NCI-H446 treated with DMSO at 0.1 percent for 48 hours (cell line): ENCODE measurements at places on chromosomes 2 and 18.

DNA sequence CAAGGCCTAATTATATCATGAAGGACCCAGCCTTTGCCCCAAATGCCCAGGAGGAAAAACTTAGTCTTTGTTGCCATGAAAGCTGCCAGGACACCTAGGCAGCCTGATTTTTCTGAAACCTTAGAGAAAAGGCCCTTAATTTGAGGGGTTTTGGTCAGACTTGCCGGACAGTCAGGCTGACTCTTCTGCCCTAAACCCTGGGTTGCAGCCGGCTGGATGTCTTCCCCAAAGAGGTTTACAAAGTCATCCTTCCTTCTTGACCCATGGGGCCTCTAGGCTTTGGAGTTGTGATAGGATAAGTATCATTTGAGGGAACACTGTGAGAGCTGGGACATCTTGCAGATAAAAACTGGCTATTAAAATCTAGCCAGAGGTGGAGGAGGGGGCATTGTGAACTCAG, 2.4 kb upstream of the HOXD1 start:
- no peak for DNase-seq

- no peak for DNase-seq
These were observed 6.1 kb downstream of the SLC66A2 start for GRCh38 chr18:79945118-79946042.

- no peak for DNase-seq
These were observed 92.8 kb downstream of the AQP4 start for GRCh38 chr18:26772691-26773090.

GRCh38 chr18:434410-434809, 66.1 kb downstream of the COLEC12 start:
- DNase-seq = no peak

DNA sequence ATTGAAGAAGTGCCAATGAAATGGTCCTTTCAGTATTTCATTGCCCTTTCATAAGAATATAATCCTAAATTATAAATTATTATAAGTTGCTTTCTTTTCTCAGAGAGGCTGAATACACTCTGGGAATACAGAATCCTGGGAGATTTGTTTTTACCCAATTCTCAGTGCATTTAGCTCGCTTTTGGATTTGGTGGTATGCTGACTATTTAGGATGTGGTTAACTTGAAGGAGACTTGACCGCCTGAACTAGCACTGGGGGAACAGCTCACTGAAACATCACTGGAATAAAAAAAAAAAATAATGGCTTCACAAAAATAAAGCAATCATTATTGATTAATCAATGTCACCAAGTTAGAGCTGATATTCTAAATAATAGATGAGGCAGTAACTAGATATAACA, 10.2 kb downstream of the TNFAIP6 start:
- DNase-seq = no peak

DNA sequence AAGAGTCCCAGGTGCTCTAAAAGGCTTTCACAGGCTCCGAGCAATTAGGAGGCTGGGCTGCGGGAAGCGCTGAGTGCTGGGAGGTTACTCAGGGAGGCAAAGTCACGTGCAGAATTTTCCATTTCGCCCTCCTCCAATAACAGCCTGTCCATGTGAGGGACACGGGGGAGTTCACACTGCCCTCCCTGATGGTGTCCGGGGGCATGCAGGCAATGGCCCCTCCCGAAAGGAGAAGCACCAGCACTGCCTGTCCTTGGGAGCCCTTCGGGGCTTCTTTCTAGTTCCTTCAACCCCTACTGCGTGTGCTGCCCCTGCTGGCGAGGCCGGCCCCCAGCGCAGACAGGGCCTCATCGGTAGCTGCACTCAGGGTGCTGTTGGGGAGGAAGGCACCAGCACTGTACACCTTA, 63.1 kb upstream of the HPCAL1 start:
- DNase-seq = no peak

DNA sequence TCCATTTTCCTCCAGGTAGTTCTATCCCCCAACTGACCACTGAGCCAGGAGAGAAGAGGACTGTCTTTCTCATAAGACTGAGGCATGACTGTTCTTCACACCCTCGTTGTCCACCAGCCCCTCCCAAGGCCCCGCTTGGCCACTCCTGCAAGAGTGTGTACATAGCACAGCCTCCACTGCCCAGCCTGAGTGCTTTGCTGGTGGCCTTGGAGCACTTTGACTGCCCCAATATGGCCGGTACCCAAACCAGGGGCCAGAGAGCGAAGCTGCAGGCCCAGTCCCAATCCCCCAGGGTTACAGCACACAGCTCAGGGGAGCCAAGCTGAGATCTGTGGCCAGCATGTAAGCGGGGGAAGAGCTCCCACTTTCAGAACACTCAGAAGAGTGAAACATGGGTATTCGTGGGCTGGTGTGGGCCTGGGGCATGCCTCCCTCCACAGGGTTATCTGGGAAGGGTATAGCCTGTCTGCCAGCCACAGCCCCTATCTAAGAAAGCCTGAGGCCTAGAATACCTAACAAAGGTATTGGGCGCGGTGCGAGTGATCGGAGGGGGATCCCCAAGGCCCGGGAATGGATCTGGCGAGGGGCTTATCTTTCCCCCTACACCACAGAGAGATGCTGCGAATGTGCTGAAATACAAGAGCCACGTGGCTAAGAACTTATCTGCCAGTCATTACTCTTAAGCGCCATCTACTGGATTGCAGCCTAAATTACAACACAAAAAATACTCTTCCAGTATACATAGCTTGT, 163.8 kb downstream of the WDPCP start:
- no peak for DNase-seq

DNA sequence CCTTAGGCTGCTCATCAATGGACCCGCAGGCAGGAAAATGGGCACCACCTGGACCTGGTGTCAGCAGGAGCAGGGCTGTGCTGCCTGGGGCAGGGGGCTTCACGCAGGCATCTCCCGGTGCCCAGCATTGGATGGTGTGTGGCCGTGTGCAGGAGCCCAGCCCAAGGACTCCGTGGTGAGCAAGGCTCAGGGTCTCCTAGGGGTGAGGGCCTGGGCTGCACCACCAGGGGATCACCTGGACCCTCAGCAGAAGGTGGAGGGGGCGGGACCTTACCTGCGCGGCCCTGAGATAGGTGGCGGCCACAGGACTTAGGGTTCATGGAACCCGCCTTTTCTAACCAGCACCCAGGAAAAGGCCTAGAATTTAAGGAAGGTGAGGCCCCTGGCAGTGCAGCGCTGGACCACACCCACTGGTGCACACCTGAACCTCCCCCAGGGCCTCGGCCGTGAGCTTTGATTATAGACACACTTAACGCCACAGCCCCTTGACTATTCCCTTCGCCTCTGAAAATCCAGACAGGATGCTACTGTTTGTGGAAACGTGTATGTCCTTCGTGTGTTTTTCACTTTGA, 89.0 kb downstream of the TMEM18 start:
- no peak for DNase-seq

GRCh38 chr18:53747210-53747609, 477.3 kb downstream of the MBD2 start:
- no peak for DNase-seq

DNA sequence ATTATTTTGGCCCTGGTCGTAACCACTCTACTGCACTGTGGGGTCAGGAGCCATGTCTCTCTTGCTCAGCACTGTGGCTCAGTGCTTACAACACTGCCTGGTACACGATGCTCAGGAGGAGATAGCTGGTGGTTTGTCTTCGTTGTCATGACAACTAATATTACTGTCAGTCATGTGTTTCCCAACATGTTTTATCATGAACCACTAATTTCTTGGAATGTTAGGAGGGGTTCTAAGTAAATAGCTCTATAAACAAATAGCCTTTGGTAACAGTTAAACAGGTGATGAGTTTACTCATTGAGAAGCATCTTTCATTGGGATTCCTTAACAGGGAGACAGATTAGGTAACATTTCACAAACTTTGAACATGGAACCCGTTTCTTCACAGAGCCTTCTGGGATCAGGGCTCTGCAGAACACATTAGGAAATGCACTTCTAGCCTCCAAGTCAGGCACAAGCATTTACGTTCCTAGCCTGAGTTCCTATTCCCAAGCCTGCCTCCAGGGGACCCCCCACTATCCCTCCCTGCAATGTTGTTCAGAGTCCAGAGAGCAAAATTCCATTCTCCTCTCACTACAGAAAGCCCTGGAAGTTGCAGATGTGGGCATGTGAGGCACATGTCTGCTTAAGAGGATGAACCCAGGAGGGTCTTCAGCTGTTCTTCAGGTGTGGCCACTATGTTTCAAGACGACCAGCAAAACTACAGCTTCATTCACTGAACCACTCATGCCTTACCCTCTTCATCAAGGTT, 6.4 kb upstream of the RBM44 start:
- DNase-seq = no peak

- DNase-seq = no peak
These were observed 44.2 kb upstream of the SPTBN1 start for GRCh38 chr2:54411801-54412354.

DNA sequence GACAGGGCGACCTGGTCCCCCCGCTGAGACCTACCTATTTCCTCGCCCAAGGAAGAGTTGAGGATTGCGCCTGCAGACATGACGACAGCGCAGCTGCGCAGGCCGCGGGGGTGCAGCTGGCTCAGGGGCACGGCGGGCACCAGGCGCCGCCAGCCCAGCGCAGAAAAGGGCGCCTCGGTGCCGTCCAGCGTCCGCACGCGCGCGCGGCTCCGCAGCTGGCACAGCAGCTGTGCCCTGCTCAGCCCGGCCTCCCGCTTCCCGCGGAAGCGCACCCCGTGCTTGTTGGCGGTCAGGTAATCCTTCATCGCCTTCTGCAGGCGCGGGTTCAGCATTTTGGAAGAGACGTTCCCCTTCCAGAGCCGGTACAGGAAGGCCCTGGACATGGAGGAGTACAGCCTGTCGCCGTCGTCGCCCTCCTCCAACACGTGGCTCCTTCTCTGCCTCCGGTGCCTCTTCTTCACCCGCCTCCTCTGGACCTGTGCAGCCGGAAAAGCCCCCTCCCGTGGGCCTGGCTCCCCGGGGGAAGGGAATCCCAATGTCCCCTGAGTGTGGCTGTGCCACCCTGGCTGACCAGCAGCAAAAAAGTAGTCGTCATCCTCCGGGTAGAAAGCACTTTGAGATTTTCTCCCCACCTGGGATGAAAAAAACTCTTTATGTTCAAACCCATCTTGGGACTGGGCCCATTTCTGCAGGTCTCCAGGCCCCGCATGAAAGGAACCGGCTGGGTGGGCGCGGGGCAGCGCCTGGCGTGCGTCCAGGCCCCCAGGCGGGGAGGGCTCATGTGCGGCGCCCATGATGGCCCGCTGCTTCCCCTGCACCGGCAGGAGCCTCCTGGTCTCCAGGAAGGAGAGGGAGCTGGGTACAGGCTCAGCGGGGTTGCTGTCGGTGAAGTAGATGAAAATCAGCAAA, 42.7 kb downstream of the ST6GAL2 start:
- DNase-seq = no peak

DNA sequence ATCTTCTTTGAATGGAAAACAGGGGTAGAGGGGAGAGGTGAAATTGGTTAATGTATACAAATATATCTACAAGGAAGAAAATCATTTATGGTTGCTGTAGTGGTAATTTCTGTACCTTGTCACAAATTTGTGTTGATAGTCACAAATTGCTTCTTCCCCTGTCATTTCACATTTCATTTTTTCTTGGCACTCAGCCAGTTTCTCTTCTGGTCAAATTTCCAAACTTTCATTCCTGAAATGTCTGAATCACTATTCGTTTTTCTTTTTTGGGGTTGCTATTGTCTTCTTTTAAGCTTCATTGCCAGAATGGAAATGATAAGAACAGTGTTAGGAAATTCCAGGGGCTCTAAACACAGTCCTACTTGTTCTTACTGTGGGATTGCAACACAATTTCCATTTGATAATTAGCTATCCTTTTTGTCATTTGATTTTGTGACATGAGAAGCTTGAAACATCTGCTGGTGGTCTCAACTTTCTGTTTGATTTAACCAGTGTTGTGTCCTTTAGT, 136.0 kb upstream of the GCFC2 start:
- DNase-seq = no peak

- no peak for DNase-seq
These were observed 405.0 kb upstream of the SLC39A10 start for GRCh38 chr2:195252018-195252417.

- no peak for DNase-seq
These were observed 362.7 kb downstream of the CPS1 start for GRCh38 chr2:210919128-210919527.

DNA sequence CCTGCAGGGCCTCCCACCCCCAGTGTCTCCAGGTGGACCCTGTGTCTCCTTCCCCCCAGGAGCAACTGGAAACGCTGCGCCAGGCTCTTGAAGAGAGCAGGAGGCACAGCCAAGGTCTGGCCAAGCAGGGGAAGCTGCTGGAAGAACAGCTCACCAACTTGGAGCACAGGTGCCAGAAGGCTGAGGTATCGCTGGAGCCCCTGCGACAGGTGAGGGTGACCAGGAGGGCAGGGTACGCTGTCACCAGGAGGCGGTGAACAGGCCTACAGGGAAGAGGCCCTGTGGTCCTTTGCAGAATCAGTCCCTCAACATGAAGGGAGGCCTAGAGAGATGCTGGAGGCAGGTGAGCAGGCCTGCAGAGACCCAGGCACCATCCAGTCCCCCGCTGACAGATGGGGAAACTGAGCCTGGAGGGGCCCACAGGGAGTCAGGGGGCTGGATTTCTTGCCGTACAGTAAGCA, 15.6 kb upstream of the SNED1 start:
- no peak for DNase-seq

DNA sequence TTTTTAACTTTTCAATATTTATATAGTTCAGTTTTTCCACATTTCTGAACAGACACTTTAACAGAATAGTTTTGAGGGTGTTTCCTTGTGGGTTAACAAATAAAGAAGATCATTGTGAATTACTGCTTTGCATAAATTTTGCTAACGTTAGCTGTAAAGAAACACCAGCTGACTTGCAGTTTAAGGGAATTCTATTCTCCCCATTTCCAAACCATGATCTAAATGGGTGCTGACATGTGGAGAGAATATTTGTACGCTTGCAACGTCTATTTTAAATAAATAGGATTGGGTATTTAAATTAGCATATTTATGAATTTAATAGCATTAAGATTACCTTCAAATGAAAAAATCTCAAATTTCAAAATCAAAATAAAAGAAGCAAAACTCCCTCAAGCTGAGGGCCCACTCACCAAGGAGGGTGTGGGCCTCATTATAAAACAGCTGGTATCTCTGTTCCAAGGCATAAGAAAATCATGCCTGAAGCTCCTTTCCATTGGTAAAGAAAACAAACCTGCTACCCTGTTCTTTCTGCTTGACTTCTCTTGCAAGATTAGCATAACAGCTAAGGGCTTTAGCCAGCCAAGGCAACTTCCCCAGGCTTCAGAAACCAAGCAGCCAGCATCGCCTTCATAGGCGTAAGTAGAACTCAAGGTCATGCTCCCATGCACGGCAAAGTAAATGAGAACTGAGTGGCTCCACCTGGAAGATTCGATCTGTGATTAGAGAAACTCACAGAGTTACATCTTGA, 3.2 kb downstream of the MRO start:
- DNase-seq = no peak

GRCh38 chr2:233087713-233088112, 27.6 kb downstream of the INPP5D start:
- no peak for DNase-seq
